ENCODE measurements at places on chromosomes 11 and 22.

DNA sequence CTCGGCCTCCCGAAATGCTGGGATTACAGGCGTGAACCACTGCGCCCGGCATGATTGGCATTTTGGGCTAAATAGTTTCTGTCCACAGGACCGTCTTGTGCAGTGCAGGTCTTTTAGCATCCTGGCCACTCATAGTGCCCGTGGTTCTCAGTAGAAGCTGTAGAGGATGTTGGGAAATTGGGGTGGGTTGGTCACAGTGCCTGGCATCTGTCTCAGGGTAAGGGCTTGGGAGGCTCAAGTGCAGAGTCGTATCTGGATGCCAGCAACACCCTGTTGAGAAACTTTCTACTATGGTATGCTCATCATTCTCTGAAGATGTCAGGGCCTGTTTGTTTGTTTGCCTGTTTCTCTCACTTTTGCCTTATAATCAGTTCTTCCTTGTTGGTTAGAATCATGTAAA lies 21.9 kb downstream of the UBE2L3 start:
- peaks cover 44% of the 10 kb centered on the region for H3K36me3 ChIP-seq
- H3K27ac ChIP-seq = peak overlapping the region; percentile 34
- peaks cover 16% of the 10 kb centered on the region for H3K4me1 ChIP-seq
- H3K27me3 ChIP-seq = no peaks in the 10 kb centered on the region
- no peak for DNase-seq

- no peaks in the 10 kb centered on the region for H3K27me3 ChIP-seq
- no peak for DNase-seq
- no peaks in the 10 kb centered on the region for H3K4me1 ChIP-seq
Measured at GRCh38 chr22:41636467-41636866, 15.4 kb downstream of the XRCC6 start.

- H3K27me3 ChIP-seq = no peaks in the 10 kb centered on the region
- DNase-seq = peak; percentile 55
Measured at GRCh38 chr11:65551572-65552387, 6.4 kb downstream of the LTBP3 start.

DNA sequence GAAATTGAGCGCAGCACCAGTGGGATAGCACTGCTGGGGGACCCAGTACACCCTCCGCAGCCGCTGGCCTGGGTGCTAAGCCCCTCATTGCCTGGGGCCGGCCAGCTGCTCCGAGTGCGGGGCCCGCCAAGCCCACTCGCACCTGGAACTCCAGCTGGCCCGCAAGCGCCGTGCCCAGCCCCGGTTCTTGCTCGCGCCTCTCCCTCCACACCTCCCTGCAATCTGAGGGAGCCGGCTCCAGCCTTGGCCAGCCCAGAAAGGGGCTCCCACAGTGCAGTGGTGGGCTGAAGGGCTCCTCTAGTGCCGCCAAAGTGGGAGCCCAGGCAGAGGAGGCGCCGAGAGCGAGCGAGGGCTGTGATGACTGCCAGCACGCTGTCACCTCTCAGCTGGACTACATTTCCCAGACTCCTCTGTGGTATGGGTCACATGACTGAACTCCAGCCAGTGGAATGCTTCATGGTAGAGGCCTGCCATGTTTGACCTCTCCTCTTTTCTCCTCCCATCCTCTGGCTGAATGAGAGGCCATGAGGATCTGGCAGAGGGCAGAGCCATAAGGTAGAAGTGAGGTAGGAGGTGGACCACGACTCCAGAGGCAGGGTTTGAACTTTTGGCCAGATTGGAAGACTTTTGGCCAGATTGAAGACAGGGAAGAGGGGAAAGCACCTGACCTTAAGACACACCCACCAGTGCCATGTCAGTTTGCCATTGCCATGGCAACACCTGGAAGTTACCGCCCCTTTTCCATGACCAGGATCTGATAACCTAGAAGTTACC lies 6.2 kb downstream of the MRGPRD start:
- H3K4me3 ChIP-seq = no peak overlapping the region
- H3K4me1 ChIP-seq = peaks cover 2% of the 10 kb centered on the region
- H3K27me3 ChIP-seq = peaks cover 7% of the 10 kb centered on the region
- H3K27ac ChIP-seq = peak overlapping the region; percentile 77
- H3K36me3 ChIP-seq = no peaks in the 10 kb centered on the region

DNA sequence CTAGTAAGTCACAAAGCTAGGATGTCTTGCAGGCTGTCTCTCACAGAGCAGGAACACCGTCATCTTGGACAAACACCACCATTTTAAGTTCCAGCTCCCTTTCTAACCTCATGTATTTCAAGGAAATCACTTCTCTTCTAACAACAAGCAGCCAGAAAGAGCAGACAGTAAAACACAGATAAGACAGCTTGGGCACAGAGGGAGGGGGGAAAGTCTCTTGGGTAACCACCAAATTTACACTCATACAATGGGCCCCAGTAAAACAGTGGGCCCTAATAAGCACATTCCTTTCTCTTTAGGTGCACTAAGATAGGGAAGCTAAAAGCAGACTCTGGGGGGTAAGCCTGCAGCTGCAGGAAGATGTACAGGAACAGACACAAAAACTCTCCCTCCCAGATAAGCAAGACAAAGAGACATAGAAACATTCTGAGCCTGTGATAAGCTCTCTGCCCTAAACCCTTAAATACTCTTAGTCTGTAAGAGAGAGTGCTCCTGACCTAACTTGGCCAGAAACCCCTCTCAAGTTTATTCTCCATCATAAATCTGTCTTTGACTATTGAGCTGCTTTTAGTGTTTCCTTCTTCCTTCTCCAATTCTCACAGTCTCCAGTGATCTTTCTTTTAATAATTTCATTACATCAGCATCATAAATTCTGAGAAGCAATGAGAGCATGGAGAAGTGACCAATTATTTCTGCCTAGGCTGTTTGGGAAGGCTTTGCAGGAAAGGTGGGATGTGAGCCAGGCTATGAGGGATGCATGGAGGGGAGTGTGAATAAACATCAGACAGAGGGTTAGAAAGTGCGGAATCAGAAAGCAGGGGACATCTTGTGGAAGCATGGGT lies 7.4 kb downstream of the OR10D3 start:
- H3K27me3 ChIP-seq = peaks cover 20% of the 10 kb centered on the region
- no peak overlapping the region for H3K4me3 ChIP-seq
- no peak overlapping the region for H3K27ac ChIP-seq
- no peaks in the 10 kb centered on the region for H3K4me1 ChIP-seq
- no peak for DNase-seq

- H3K27ac ChIP-seq = no peak overlapping the region
- H3K4me3 ChIP-seq = no peak overlapping the region
- H3K36me3 ChIP-seq = no peaks in the 10 kb centered on the region
- DNase-seq = no peak
Measured at GRCh38 chr11:102637731-102638130, 12.6 kb upstream of the MMP20 start.

DNA sequence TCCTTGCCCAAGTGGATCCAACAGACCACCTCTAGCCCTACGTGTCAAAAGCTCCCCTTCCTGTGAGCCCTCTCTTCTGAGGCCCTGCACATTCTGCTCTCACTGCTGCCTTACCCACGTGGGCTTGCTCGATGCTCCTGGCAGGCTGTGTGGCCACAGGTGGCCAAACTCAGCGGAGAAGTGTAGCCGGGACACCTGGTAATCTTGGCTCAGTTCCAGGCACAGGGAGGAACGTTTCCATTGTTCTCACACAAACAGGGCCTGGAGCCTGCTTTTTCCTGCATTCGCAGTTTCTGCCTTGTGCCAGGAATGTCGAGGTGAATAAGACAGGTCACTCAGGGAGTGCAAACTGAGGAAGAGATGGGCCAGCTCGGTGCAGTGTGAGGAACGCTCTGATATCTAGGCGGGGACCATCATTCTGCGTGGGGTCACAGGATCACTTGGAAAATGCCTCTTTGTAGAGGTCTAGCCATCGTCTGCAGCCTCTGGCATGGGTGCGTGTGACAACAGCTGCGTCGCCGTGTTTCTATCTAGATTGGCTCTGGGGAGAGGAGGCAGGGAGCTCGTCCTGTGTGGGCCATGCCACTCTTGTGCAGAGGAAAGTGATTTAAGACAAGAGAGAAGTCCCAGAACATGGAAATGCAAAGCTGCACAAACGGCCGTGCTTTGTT lies 127.6 kb upstream of the PARVA start:
- no peak overlapping the region for H3K27ac ChIP-seq
- H3K4me1 ChIP-seq = peaks cover 4% of the 10 kb centered on the region
- peaks cover 67% of the 10 kb centered on the region for H3K36me3 ChIP-seq
- H3K27me3 ChIP-seq = no peaks in the 10 kb centered on the region
- no peak overlapping the region for H3K4me3 ChIP-seq
- no peak for DNase-seq

GRCh38 chr11:119107538-119108145 lies 498 bp downstream of the C2CD2L start:
- peaks cover 39% of the 10 kb centered on the region for H3K4me1 ChIP-seq
- H3K27me3 ChIP-seq = no peaks in the 10 kb centered on the region
- peak overlapping the region; percentile 92 for H3K27ac ChIP-seq
- DNase-seq = no peak

- H3K27me3 ChIP-seq = no peaks in the 10 kb centered on the region
- H3K4me1 ChIP-seq = no peaks in the 10 kb centered on the region
- H3K4me3 ChIP-seq = no peak overlapping the region
- no peak overlapping the region for H3K27ac ChIP-seq
- no peaks in the 10 kb centered on the region for H3K36me3 ChIP-seq
Measured at GRCh38 chr11:26994631-26995095, 751 bp downstream of the FIBIN start.

DNA sequence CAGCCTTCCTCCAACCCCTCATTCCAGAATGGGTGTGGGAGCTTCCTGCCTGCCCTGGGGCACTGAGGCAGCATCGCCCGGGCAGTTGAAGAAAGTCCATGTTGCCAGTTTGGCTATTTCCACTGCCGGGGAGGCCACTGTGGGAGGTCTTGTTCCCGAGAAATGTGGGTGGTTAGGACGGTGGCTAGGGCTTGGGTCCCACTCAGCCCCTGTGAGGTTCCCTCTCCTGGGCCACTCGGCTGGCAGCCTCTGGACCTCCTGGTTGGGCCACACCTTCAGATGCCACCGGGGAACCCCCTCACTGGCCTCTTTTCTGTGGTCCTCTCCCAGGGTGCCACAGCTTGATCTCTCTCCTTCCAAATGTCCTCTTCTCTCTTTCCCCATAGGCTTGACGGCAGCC lies 5.1 kb upstream of the PPP6R3 start:
- H3K4me1 ChIP-seq = peaks cover 2% of the 10 kb centered on the region
- no peaks in the 10 kb centered on the region for H3K36me3 ChIP-seq
- no peak overlapping the region for H3K27ac ChIP-seq
- no peaks in the 10 kb centered on the region for H3K27me3 ChIP-seq
- no peak overlapping the region for H3K4me3 ChIP-seq

GRCh38 chr11:113694390-113694789 lies 11.7 kb downstream of the TMPRSS5 start:
- DNase-seq = no peak
- no peaks in the 10 kb centered on the region for H3K36me3 ChIP-seq
- H3K27ac ChIP-seq = no peak overlapping the region
- H3K4me3 ChIP-seq = no peak overlapping the region

- peaks cover 24% of the 10 kb centered on the region for H3K4me1 ChIP-seq
- no peak overlapping the region for H3K4me3 ChIP-seq
- H3K27me3 ChIP-seq = no peaks in the 10 kb centered on the region
- H3K27ac ChIP-seq = no peak overlapping the region
Measured at GRCh38 chr11:86183694-86184093, 60.9 kb upstream of the EED start.

- H3K27ac ChIP-seq = no peak overlapping the region
- no peaks in the 10 kb centered on the region for H3K36me3 ChIP-seq
- no peak overlapping the region for H3K4me3 ChIP-seq
Measured at GRCh38 chr11:38791346-38791961, 2193.4 kb upstream of the RAG2 start.

DNA sequence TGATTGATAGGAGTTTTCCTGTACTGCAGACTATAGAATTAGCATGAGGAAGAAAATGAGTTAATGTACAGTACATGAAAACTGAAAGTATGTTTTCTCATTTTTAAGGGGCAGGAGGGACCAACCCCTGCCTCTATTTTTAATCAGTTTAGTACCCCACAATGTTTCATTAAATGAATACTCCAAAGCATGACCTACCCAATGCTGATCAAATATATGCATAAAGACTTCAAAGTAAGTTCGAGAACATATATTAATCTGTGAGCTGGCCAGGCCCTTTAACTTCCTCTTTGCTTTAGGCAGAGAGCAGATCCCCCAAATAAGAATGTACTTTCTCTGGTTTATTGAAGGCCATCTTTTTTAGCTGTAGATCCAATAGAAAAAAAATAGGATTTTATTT lies 161.0 kb downstream of the FCHSD2 start:
- H3K27me3 ChIP-seq = no peaks in the 10 kb centered on the region
- H3K27ac ChIP-seq = no peak overlapping the region
- H3K4me1 ChIP-seq = peaks cover 12% of the 10 kb centered on the region
- no peak for DNase-seq
- H3K36me3 ChIP-seq = peaks cover 41% of the 10 kb centered on the region
- H3K4me3 ChIP-seq = no peak overlapping the region

DNA sequence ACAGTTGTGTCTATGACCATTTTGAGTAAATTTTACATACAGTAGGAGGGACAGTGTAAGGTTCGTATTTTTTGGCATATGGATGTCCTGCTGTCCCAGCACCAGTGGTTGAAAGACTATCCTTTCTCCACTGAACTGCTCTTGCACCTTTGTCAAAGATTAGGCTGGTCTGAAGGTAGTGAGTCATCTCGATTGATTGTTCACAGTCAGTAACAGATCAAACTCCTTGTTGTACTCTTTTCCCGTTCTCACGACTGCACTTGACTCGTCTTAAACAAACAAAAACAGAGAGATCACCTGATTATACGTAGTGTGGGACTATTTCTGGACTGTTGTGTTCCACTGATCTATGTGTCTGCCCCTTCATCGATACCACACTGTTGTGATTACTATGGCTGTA lies 77.1 kb downstream of the DGCR2 start:
- H3K27ac ChIP-seq = no peak overlapping the region
- no peaks in the 10 kb centered on the region for H3K27me3 ChIP-seq
- peaks cover 2% of the 10 kb centered on the region for H3K4me1 ChIP-seq
- DNase-seq = no peak

DNA sequence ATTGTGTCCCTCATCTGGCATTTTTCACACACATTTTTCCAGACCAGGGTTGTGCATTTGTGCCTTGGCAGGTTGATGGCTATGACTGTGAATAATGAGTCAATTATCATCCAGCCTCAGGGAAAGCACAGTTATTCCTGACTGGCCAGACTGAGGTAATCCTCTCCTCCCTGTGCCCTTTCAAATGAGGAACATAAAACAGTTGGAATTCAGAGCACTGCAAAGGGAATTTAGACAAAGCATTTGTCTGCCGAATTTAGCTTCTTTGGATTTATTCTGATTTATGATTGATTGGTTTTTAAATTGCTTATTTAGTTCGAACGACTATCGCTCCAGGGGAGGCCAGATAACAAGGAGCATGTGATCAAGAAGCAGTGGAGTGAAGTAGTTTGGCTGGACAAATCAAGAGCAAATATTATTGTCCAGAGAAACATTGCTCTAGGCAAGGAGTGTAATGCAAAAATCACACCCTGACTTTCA lies 30.8 kb upstream of the RAG2 start:
- no peaks in the 10 kb centered on the region for H3K36me3 ChIP-seq
- H3K4me3 ChIP-seq = no peak overlapping the region
- no peak overlapping the region for H3K27ac ChIP-seq

- H3K4me3 ChIP-seq = no peak overlapping the region
- no peak for DNase-seq
- no peak overlapping the region for H3K27ac ChIP-seq
Measured at GRCh38 chr11:2511421-2512369, 66.9 kb downstream of the KCNQ1 start.
